ENCODE measurements at places on chromosomes 16 and 17.

DNA sequence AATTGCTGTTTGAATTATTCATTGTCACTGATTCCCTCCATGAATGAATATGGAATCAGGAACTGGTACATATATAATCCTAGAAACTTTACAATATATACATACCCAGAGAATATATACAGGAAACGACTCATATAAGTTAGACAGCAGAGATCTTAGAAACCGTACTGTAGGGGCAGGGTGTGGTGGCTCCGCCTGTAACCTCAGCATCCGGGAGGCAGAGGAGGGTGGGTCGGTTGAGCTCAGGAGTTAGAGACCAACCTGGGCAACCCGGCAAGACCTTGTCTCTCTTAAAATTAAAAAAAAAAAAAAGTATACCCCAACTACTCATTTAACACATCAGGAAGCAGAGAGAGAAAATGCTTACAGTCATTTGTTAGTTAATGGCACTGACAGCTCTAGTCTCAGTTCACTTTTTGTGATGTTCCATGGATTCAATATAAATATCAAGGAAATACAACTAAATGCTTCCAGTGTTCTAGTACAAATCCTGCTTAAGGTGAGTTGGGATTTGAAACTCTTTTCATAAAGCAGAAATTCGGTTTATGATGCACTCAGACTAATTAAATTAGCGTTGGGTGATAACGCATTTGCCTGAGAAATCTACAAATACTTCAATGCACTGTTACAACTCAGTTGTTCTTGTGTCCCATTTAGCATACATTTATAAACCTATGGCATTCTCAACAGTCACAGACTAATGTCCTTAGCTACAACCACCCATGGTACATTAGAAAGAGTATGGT lies 5.6 kb downstream of the GLG1 start:
- DNase-seq = peak; percentile 55

DNA sequence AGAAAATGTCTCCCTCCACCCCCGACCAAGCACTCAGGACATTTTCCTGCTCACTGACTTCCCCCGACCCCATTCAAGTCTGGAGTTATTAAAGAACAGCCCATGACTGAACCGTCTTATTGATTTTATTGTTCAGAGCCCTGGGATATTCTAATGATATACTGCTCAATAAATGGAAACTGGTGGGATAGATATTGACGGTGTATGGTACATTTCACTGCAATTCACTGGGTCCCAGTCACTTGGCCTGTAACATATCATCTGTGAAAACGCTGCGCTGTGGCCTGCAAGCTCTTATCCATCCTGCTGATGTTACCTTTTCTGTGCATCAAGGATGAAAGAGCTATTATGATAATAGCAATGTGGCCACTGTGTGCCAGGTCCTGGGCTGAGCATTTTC lies 258.2 kb downstream of the XYLT1 start:
- no peak for DNase-seq

- no peak for DNase-seq
Observed at GRCh38 chr16:21219551-21219950, 8.2 kb upstream of the ZP2 start.

DNA sequence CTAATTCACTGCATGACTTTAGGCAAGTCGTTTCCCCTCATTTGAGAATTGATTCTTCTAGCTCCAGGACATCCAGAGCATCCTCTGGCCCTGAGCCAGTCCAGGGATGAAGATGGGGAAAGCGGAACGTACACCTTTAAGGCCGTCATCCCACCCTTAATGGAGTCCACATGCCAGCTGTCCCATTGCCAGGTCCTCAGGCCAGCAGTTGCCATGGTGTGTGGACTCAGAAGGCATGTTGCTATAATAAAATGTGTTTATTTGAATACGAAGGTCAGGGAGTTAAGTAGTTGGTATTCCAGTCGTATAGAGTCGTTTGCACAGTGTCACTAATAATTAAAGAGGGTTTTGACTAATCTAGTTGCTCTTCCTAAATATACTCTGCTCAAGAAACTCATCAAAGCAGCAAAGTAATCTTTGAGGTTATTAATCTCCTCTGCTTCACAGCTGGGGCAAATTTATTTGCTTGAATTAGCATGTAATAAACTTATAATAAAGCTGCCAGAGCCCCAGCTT lies 30.4 kb downstream of the CCDC182 start:
- no peak for DNase-seq

GRCh38 chr17:12739500-12739899 lies 49.8 kb upstream of the ARHGAP44 start:
- no peak for DNase-seq

- peak; percentile 20 for DNase-seq
Observed at GRCh38 chr17:28612936-28613872, 781 bp downstream of the RSKR start.

- DNase-seq = peak; percentile 70
Observed at GRCh38 chr17:10574324-10574723, 24.9 kb upstream of the MYH2 start.

GRCh38 chr16:54110016-54110981 lies 176.3 kb downstream of the IRX3 start:
- DNase-seq = no peak

GRCh38 chr17:62994931-62995330 lies 28.9 kb downstream of the TANC2 start:
- DNase-seq = peak; percentile 27

GRCh38 chr17:1552932-1553331 lies 9.7 kb downstream of the PITPNA start:
- no peak for DNase-seq

DNA sequence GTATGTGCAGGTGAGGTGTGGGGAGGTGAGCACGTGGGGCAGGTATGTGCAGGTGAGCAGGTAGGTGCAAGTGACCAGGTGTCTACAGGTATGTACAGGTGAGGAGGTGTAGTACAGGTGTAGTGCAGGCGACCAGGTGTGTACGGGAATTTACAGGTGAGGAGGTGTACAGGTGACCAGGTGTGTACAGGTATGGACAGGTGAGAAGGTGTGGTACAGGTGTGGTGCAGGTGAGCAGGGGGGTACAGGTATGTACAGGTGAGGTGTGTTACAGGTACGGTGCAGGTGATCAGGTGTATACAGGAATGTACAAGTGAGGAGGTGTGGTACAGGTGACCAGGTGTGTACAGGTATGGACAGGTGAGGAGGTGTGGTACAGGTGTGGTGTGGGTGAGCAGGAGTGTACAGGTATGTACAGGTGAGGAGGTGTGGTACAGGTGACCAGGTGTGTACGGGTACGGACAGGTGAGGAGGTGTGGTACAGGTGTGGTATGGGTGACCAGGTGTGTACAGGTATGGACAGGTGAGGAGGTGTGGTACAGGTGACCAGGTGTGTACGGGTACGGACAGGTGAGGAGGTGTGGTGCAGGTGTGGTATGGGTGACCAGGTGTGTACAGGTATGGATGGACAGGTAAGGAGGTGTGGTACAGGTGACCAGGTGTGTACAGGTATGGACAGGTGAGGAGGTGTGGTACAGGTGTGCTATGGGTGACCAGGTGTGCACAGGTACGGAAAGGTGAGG lies 12.8 kb upstream of the DBNDD1 start:
- DNase-seq = no peak

All from bronchial epithelial cell (primary cell).